Effector memory CD4-positive, alpha-beta T cell (primary cell): ENCODE measurements at places on chromosomes 7 and 10.

GRCh38 chr10:79221110-79222051 is 125.9 kb upstream of the PPIF start:
- DNase-seq, result no peak

DNA sequence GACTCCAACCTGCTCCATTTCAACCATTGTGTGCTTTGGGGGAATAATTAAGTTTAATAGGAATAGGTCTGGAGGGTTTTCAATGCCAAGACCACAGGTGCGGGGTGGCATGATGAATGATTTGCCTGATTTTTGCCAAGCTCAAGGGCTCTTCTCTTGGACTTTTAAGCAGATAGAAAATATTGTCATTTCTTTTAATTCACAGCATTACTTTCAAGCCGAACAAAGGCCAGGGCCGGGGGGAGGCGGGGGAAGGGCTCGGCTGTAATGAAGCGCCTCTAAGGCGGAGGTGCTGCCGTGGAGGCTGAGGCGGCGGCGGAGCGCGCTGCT is 6.5 kb downstream of the PTF1A start:
- no peak for DNase-seq

- no peak for DNase-seq
These were observed 26.4 kb downstream of the MACC1 start for GRCh38 chr7:20190560-20191390.

GRCh38 chr10:88386821-88387773 is 196.0 kb downstream of the RNLS start:
- no peak for DNase-seq

GRCh38 chr7:5421714-5422395 is 1.8 kb downstream of the TNRC18 start:
- DNase-seq, result no peak

GRCh38 chr7:68440866-68441265 is 1157.4 kb upstream of the AUTS2 start:
- no peak for DNase-seq

- no peak for DNase-seq
These were observed 185.6 kb downstream of the ANK3 start for GRCh38 chr10:60203993-60204618.

GRCh38 chr7:54426406-54426805 is 115.8 kb upstream of the VSTM2A start:
- no peak for DNase-seq

DNA sequence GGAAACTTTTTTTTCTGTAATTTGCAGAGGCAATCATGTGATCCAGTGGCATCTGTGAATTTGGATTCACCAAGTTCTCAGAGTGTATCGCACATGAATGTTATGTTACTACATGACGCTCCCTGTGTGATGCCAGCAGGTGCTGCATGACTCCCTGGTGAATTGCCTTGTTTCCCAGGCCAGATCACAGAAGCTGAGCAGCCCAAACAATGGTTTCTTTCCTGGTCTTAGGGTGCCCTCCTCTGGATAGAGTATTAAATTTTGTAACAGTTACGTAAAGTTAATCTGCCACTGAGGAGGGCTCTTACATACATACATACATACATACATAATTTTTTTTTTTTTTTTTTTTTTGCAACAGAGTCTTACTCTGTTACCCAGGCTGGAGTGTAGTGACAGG is 3.6 kb downstream of the ZSCAN21 start:
- no peak for DNase-seq

GRCh38 chr7:108455998-108456677 is at the start of gene NRCAM:
NRCAM (minus strand) TSS chr7:108456436; CDS start chr7:108240064, 216,372 bp downstream.
- DNase-seq, result no peak

DNA sequence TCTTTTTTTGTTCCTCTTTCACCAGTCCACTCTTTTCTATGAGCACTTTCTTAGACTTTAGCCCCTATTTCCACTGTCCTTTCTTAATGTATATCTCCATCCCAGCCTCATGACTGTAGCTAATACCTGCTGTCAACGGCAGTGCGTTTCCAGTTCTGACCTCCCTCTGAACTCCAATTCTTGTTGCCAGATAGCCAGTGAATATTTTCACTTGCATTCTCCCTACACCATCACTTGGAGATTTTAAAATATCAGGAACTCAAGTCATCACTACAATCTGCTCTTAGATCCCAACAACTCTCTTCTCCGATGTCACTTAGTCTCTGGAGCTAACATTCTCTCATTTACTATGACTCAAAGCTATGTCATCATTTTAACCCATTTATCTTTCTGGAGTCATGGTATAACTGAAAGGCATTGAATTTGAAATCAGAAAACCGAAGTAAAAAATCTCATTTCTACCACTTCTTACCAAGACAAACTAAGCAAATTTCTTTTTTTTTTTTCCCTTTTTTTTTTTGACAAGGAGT is 5.1 kb upstream of the SLC16A12 start:
- no peak for DNase-seq

GRCh38 chr7:130363026-130363847 is 17.1 kb upstream of the CPA1 start:
- no peak for DNase-seq

DNA sequence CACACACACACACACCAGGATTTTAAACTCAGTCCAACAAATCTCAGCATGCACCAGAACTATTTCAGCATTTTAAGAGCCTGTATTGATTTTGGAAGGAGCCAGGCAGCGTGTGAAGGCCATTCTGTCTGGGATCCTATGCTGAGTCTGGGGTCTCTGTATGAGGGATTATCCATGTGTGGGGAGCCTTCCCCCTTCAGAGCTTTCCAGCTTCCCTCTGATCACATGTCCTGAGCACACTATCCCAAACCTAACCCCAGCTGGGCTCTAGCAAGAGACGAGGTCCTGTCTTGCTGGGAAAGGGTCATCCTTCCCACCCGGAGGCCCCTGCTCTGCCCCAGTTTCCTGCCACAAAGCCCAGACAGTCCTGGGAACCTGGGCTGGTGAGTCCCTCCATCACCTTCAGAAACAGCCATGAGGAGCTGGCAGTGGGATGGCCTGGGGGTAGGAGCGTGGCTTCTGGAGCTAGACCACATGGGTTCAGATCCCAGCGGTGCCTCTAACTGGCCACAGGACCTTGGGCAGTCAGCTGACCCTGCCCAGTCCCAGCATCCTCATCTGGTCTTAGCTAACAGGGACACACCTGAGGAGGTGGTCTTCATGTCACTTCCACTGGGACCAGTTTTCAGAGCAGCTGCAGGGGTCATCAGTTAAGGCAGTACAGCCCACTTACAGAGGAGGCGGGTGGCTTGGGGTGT is 79.6 kb upstream of the RET start:
- no peak for DNase-seq

DNA sequence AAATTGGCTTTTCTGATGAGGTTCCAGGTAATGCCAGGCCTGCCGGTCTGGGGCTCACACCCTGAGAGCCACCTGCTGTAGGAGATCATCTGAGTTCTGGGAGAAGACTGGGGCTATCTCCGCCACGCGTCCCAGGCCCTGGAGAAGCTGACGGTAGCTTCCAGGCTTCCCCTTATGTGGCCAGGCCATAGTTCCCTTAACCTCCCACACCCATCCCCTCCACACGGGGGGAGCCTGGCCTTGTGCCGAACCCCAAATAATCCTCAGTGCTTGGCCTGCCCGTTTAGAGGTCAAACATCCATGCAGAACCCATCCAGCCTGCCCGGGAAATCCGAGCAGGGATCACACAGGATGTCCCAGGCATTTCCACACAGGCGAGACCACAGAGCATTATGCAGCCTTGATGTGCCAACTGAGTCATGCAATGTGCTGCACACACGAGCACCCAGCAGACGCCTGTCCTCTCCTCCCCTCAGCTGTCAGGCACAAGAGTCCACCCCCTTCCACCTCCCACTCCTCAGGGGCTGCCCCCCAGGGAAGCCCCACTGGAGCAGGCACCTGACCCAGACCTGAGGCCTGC is 176.2 kb downstream of the PRKAG2 start:
- no peak for DNase-seq

GRCh38 chr10:31724296-31724695 is 204.3 kb downstream of the ARHGAP12 start:
- DNase-seq, result no peak

- DNase-seq, result no peak
These were observed 162.9 kb downstream of the GRK5 start for GRCh38 chr10:119370111-119370741.

DNA sequence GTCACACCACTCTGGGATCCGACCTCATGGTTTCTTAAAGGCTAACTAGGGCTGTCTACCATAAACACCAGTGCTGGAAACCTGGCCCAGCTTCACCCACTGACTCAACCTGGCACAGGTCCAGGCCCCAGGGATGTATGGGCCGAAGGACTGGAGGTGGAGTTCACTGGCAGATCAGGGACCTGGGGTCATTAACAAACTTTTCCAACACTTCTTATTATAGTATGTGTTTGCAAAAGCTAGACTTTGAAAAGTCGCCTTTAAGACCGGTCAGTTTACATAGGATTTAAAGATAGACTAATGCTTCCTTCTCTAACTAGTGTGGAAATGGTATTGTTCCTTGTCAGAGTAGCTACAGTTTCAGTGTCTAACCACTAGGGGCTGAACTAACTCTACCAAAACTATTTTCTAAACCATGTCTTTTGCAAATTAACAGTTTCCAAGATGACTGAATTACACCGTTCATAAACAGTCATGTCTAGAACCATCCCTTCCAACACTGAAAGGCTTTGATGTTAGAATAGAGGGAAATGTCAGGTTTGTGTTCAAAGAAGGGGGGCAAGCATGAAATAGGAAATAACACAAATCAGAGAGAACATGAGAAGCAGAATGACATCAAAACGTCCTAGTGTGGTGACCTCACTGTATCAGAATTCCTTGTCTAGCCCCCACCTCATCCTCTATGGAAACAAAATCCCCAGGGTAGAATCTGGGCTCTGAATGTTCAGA is 29.7 kb downstream of the STN1 start:
- DNase-seq, result no peak

GRCh38 chr7:79051915-79052314 is 401.6 kb downstream of the MAGI2 start:
- DNase-seq, result no peak

DNA sequence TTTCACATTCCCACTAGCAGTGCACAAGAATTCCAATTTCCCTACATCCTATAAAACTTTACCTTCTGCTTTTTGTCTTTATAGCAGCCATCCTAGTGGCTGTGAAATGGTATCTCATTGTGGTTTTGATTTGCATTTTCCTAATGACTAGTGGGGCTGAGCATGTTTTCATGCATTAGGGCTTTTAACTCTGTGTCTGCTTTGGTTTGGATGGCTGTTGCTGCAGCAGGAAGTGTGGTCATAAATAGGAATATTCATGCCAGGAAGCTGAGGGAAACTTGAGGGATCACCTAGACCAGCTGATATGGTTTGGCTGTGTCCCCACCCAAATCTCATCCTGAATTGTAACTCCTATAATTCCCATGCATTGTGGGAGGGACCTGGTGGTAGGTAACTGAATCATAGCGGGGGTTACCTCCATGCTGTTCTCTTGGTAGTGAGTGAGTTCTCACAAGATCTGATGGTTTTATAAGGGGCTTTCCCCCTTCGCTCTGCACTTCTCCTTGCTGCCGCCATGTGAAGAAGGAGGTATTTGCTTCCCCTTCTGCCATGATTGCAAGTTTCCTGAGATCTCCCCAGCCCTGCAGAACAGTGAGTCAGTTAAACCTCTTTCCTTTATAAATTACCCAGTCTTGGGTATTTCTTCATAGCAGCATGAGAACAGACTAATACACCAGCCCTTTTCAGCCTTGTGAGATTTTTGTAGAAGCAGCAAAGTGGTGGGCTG is 181.8 kb upstream of the PITRM1 start:
- DNase-seq, result no peak

DNA sequence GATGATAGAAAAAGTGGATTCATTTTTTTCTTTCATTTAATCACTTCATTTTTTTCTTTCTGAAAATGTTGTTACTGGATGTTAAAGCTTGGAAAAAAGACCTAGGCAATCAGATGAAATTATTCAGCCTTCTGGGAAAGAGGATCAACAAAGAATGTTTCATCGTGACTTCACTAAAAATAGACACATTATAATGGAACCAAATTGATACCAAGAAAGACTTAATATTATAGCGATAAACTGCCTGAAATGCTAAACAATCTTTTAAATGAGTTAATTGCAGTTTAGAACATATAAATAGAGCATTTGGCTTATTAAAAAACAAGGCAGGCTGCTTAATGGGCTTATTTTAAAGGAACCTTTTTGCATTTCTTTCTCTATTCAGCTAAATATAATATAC is 25.6 kb upstream of the TMEM229A start:
- DNase-seq, result no peak

DNA sequence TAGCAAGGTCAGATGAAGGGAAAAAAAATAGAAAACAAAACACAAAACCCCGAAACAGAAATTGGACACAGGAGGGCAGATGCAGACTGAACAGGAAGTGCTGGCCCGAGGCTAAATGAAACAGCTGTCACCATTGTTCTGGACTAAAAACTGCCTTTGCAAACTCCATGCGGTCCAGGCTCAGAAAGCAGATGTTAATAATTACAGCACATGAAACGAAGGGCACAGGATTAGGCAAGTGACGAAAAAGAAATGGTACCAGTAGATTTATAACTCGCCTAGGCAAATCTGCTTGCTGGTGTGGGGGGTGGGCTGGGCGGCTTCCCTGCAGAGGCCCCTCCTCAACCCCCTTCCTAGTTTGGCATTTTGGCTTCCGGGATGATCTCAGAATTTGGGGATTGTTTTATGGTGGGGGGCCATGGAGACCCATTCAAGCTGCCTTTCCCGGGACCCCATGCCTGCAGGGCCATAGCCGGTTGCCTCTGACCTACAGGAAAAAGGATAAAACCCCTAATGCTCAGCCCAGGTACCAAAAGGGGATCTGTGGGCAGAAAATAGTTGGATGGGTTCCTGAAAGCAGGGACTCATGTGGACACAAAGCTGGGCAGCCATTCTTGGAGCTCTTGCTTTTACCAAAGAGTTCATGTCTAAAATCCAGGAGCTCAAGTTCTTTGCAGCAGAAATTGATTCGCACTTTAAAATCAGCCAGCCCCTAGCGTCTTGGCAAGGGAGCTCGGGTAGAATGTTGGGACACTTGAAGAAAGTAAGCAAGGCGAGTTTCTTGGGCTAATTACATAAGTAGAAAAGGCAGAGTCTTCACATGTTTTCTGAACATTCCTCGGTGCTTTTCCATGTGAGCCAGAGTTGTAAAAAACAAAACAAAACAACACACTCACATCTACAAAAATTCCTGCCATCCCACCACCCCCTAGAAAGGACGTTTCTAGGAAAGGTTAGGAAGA is 39.0 kb upstream of the EMX2 start:
- no peak for DNase-seq

GRCh38 chr10:67612577-67613537 is 83.1 kb downstream of the CTNNA3 start:
- DNase-seq, result peak; percentile 54

DNA sequence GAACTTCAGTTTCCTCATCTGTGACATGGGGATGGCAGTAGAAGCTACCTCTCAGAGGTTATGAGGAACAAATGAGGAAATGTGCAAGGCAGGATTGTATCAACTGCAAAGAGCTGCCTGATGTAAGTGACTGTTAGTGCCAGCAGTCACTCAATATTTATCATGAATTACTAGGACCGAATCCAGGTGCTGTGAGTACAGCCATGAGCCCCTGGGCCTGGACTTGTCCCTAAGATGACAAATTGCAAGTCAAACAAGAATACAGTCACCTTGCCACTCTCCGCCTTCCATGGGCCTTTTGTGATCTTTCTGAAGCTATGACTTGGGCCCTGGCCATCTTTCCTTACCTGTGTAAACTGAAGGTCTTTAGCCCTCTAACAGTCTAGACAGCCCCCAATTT is 27.7 kb upstream of the TLX1 start:
- DNase-seq, result no peak

- no peak for DNase-seq
These were observed 103.9 kb downstream of the WDFY4 start for GRCh38 chr10:48788554-48788953.
